ENCODE measurements at places on chromosomes 7 and 10.

DNA sequence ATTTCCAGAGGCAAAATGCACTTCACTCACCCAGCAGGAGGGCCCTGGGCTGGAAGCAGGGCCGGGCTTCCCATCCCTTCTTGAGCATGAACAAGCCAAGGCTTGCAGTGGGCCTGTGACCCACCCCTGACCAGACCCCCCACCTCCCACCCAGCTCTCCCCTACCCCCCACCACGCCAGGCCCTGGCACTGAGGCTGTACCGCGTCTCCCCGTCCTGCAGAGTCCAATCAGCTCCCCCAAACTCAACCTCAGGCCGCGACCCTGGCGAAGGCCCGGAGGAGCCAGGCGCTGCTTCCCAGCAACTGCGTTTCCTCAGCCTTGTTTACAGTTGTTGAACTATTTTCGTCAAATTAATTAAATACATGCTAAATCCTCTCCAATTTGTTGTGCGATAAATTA lies 16.9 kb upstream of the MYL10 start:
- no peak for DNase-seq

DNA sequence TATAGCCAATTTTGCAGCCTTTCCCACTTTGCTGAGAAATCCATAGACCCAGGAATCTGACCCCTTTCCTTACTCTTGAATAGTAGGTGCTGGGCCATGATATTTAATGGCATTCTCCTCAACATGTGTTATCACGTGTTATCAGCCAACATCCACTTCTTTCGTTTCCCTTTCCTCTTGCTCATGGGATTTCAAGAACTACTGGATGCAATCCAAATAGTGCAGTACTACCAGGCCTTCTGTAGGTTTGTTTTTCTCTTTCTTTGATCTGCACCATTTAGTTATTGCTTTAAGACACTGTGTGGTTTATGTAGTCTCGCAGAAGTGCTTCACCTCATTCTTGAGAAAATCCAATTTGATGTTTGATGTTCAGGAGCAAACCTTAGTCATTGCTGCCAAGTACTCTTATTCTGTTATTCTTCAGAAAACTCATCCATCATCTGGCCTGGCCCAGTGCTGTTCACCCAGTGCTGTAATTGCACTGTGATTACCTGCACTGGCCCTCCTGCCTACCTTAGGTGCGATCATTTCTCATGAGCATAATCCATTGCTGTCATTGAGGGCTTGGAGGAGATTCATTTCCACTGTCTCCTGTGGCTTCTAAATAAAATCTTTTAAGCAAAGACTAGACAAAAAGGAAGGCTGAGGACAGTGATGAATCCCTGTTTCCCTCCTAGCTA lies 315.3 kb downstream of the BMPER start:
- no peak for DNase-seq

DNA sequence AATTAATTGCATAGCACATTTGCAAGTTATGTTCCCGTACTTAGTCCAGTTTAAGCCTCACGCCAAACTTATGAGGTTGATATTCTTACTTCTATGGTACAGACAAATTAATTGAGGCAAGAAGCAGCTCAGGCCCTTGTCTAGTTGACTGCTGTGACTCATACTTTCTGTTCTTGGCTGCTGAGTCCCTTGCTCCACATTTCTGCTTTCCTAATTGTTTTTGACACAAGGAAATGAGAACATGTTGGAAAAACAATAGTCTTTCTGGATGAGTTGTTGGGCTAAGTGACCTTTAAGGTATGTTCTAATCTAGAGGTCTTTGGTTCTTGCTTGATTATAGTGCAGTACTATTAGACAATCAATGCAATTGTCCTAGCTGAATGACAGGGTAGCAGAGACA lies 331.8 kb downstream of the NRG3 start:
- DNase-seq = no peak

DNA sequence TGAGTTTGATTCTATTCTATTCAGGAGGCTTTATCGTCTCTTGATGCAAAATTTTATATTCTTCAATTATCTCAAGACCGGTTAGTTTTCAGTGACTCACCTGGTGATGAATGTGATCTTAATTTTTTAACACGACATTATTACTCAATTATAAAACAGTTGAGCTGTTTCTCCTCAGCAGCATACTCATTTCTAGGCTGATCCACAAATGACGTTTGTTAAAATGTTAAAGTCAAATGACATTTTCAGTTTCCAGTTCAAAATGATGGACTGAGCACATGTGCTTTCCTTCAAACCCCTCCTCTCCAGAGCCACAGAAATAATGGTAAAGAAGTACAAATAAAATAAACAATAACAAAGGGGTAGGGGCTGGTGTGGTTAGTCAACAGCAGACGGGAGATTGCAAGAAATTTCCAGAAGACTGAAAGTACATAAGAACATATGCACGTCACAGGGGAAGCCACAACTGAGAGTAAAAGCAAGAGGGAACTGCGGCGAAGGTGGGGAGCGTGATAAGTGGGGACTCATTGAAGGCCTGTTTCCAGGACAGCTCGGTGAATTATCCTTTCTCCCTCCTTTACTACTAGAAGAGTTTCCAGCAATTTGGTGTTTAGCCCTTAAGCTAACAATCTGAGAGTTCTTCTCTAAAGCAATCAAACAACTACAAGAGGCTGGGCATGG lies 10.9 kb downstream of the MACROH2A2 start:
- DNase-seq = no peak

GRCh38 chr7:132876576-132876975 lies 205.3 kb downstream of the CHCHD3 start:
- DNase-seq = no peak

- no peak for DNase-seq
Measured at GRCh38 chr7:4659551-4660286, 22.4 kb upstream of the FOXK1 start.

DNA sequence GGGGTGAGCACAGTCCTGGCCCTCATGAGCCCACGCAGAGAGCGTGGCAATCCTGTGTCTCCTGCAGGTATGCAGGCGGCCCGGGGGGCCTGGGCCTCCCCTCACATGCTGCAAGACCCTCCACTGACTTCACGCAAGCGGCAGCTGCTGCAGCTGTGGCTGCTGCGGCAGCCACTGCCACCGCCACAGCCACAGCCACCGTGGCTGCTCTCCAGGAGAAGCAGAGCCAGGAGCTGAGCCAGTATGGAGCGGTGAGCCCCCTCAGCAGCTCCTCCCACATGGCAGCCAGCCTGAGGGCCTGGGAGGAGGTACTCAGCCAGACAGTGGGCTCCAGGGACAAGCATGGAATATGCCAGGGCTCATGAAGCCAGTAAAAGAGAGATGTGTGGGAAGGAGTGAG lies 8.7 kb downstream of the ZMIZ2 start:
- DNase-seq = no peak
